Thymus (tissue), 14 donors: ENCODE measurements at places on chromosomes 6 and 20.

DNA sequence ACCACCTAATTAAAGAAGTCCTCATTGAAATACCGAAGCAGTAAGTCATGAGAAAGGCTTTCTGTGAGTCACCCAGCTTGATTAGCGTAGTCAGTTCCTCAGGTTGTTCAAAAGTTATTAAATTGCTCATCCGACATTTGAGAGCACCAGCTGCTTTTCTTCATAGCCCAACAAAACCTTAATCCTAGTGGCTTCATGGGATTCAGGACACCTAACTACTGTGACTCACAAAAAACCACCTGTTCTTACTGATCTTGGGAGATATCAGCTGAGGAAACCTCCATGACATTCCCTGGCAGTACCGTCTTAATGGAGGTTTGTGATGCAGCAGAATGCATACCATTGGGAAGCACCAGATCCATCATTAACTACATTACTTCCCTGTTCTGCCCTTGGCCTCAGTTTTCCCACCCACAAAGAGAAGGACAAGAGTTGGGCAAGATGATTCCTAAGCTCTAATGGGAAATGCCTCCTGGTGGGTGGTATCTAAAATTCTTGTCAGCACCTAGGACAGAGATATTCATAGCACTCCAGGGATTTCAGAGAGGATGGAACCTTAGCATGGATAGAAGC is 103.8 kb downstream of the KHDC1L start:
- DNase-seq = no peak

- no peak for DNase-seq
These were observed 427.3 kb upstream of the GJE1 start for GRCh38 chr6:141705431-141705830.

- no peak for DNase-seq
These were observed 107.7 kb downstream of the ZDHHC14 start for GRCh38 chr6:157488716-157489118.

DNA sequence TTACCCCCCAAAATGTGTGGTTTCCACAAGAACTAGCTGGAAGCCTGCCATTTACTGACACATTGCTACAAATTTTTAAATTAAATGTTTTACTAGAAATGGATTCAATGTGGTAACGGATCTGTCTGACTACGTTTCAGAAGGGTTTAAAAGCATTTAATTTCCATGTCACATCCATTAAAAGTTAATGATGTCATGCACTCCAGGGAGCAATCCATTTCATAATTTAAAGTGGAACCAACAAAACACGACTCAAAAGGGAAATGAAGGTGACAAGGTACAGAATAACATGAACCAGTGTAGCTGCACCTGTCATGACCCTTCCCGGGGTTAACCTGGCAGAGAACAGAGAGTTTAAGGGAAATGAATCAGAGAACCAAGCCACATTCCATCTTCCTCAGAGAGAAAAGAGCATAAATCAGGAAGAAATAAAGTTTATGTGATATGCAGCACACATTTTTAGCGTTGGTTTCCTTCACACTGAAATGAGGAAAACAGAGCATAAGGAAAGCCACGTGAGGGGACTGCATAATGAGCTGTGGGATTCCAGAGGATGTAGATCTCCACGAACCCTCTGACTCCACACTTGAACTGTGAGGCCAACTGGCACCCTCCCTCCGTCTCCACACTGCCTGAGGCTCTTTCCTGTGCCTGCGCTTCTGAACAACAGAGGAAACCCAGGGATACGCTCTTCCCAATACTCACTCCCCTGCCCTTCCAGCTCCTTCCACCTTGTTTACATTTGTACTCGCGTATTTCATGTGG is 170.3 kb upstream of the AHI1 start:
- no peak for DNase-seq
